Mucosa of descending colon (tissue), 3 donors: ENCODE measurements at places on chromosomes 13 and 19.

DNA sequence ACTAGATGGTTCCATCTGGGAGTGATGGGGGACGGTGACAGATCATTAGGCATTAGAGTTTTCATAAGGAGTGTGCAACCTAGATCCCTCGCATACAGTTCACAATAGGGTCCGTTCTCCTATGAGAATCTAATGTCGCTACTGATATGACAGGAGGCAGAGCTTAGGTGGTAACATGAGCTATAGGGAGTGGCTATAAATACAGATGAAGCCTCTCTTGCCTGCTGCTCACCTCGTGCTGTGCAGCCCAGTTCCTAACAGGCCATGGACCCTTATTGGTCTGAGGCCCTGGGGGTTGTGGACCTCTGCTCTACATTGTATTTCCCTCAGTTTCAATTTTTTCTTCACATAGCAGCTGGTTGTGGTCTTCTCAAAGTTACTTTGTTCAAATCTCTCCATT, 56.5 kb downstream of the CDK8 start:
- no peak for DNase-seq

GRCh38 chr19:3857449-3858003, 11.3 kb downstream of the ZFR2 start:
- no peak for DNase-seq

DNA sequence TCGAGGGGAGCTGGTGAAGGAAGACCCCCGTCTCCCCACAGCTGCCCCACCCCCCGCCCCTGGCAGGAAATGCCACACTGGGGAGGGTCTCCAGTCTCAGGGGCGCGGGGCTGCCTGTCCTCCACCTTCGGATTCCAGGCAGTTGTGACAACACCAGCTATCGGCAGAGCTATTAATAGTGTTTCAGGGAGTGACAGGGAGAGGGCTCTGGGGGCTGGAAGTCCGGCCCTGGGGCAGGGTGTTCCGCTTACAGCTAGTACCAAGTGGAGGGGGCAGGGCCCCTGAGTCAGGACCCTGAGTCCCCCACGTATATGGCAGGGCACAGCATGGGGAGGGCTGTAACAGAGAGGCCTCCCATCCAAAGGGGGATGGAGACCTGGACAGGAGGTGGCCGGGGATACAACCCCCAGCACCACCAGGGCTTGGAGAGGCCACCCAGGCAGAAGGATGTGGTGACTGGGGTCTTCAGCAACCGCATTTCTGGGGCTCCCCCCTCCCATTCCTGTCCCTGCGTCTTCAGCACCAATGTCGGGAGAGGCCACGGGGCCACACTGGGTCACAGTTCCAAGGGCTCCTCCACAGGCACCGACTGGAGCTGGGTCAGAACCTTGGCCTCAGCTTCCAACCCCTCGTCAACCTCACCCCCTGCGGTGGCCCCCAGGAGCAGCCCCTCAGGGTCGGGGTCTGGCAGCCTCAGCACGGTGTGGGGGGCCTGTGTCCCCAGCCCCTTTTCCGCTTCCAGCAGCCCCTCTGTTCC, 3.9 kb downstream of the SIX5 start:
- DNase-seq = no peak

DNA sequence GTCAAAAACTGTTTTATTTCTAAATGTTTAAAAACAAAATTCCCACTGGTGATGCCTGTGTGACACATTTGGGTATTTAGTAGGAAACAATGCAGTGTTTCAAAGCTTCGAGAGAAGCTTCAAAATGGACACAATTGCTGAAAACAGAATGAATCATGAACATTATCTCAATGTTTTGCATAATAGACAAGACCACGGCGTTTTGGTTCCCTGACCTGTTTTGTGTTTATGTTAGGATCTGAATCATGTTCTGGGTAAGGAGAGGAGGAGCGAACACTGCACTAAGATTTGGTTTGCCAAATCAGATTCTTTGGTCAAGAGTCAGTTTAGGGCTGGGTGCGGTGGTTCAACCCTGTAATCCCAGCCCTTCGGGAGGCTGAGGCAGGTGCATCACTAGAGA, 42.2 kb downstream of the IFT88 start:
- no peak for DNase-seq
